ENCODE measurements at places on chromosomes 3 and 15.

DNA sequence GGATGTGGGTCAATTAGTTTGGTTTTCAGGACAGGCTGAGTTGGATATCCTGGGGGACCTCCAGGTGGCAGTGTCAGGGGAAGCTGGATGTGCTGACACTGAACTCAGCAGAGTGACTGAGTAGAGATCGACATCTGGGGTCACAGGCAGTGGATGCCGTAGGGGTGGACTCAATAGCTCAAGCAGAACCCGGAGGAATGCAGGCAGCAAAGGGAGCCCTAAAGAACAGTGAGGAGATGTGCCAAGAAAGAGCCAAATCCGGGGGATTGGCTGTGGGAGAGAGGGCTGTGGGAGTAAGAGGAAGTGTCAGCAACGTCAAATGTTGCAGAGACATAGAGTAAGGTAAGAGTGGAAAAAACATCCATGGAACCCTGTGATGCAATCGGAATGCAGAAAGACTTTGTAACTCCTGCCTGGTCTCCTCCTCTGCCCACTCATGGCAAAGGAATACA, 11.6 kb downstream of the CCR5AS start:
- DNase-seq, result no peak

- DNase-seq, result no peak
These were observed 36.3 kb downstream of the ST3GAL6 start for GRCh38 chr3:98799479-98799878.

DNA sequence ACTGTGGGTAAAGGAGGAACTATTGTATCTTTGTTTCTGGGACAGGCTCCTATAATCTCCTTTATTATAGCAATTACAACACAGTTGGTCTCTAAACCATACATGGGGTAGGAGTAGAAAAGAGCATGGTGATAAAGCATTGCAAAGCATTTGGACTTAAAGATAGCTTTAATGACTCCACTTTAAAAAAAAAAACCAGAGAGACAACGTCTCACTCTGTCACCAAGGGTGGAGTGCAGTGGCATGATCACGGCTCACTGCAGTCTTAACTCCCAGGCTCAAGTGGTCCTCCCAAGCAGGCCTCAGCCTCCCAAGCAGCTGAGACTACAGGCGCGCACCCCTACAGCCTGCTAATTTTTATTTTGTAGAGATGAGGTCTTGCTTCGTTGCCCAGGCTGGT, 68.2 kb downstream of the DENND4A start:
- no peak for DNase-seq

DNA sequence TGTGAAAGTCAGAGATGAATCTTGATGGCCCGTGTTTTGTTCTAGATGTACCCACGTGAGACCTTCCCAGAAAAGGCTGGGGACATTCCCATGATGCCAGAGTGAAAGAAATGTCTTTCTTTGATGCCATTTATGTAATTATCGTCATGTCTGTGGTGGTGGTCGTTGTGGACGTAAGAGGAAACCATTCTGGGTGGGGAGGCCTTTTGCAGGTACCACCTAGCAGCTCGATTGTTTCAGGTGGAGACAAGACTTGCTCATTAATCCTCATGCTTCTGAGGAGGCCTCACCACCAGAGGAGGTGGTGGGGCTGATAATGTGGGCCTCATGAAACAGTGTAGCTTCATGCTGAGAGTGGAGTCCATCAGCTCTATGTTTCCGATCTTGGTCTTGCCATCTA, 58.1 kb upstream of the USP3 start:
- DNase-seq, result no peak

GRCh38 chr3:64164349-64164748, 60.9 kb downstream of the PRICKLE2 start:
- DNase-seq, result no peak
